Breast epithelium (tissue), 4 donors: ENCODE measurements at places on chromosomes 1 and 21. TPM values are rescaled to one million over a fixed set of nuclear protein-coding genes. Genes with fewer than 3 reads are reported as not detected.

Gene RAB42
- 8.0 TPM for total RNA-seq

Gene OR2L3
- not detected for total RNA-seq

Gene GJA8
- not detected for total RNA-seq

Gene TNNT2
- total RNA-seq, result 2.6 TPM

Gene GUCA2A
- total RNA-seq, result not detected

Gene IL12RB2
- 0.33 TPM for total RNA-seq

Gene SLC5A9
- not detected for total RNA-seq

Gene OR2T12
- not detected for total RNA-seq

Gene TCP10L
- total RNA-seq, result 0.73 TPM

Gene WDR64
- total RNA-seq, result not detected

Gene NBPF10
- 3.6 TPM for total RNA-seq

Gene PAX7
- not detected for total RNA-seq

Gene GLIS1
- total RNA-seq, result 0.16 TPM
